ENCODE measurements at places on chromosomes 7 and 10.

- no peak for DNase-seq
Measured at GRCh38 chr7:25900877-25901276, 251.1 kb upstream of the NFE2L3 start.

DNA sequence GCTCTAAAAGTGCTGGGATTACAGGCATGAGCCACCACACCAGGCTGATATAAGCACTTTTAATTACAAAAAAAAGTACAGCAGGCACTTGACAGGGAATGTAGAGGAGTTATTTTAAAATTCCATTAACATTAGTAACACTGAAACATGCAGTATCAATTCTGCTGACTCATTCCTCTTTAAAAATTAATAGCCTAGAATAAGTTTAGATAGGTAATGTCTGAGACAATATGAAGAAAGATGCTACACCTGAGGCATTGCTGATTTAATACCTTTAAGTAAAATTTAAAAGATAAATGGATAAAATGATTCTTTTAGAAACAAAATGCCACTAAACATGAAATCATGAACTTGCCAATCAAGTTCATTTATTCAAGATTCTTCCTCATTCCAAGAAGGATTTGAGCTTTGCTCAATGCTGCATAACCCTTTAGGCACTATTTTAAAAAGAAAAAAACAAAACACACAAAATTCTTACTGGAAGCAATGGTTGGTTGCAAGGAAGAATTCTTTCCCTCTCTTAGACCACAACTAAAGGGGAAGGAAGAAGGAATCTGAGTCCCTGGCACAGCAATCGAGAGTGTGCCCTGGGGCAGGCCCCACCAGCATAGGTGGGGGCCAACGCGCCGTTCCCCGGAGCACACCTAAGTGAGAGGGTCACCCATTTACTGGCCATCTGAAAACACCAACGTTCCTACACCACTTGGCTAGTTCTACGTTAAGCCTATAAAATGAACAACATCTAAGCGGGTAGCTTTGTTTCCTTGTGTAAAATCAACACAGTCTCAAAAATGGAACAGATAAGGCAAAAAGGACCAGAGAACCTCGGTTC, 26.6 kb downstream of the ESYT2 start:
- DNase-seq = no peak

DNA sequence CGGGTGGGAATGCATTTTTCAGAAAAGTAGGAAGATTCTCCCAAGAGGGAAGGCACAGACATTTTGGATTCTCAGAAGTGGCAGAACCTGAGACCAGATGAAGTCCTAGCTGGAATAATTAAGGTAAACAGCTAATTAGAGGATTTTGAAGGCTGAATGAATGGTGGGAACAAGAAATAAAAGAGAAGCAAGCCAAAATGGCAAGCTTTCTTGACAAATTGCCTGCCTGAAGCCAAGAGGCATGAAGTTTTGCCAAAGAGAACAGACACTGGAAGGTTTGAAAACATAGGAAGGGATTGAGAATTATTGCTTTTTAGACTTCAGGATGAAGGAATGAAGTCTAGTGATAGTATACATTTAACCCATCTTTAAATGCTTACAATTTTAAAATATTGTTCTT, 115.0 kb upstream of the SEM1 start:
- no peak for DNase-seq

DNA sequence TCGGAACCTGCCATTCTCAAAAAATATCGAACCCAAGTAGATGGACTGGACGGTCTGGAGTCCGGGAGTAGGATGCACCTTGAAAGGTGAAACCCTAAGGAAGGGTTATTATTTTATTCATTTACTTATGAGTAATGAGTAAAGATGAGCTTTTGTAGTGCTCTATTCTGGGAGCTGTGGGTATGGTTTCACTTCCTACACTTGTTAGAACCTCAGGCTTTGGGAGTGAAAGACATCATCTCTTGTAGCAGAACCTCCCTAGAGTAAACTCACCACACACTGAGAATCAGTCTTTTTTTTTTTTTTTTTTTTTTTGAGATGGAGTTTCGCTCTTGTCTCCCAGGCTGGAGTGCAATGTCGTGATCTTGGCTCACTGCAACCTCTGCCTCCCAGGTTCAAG, 389.4 kb upstream of the AUTS2 start:
- no peak for DNase-seq

- no peak for DNase-seq
Measured at GRCh38 chr7:31707089-31707488, 20.1 kb downstream of the PPP1R17 start.

GRCh38 chr10:77667426-77668324, 30.1 kb upstream of the KCNMA1 start:
- DNase-seq = no peak

GRCh38 chr10:44575601-44576380, 190.9 kb upstream of the CXCL12 start:
- no peak for DNase-seq

DNA sequence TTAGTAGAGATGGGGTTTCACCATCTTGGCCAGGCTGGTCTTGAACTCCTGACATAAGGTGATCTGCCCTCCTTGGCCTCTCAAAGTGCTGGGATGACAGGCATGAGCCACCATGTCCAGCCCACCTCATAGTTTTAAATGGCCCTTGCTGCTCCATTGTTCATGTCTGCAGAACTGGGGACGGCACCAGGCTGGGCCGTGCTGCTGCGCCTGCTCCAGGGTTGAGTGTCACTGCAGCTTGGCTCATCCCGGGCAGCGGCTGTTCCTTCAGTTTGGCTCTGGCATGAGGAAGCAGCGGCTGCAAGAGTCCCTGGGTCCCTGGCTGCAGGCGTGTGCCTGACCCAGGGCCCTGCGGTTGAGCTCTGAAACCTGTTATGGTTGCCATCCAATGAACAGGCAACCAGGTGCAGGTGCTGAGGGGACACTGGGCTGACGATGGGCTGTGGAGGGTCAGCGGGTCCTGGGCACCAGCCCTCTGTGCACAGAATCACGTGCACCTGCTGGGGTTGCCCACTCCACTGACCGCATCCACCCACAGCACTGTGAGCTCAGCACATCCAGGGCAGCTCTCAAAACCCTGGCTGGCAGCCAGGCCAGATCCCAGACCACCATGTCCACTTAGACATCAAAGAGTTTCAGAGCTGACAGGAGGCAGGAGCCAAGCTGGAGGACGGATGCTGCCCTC, 70.2 kb upstream of the PPP2R2D start:
- DNase-seq = no peak

- no peak for DNase-seq
Measured at GRCh38 chr10:33233221-33233620, 101.2 kb downstream of the NRP1 start.

- no peak for DNase-seq
Measured at GRCh38 chr10:48903151-48903550, 36.5 kb downstream of the LRRC18 start.

GRCh38 chr7:146175716-146176115, 59.1 kb downstream of the CNTNAP2 start:
- DNase-seq = no peak

DNA sequence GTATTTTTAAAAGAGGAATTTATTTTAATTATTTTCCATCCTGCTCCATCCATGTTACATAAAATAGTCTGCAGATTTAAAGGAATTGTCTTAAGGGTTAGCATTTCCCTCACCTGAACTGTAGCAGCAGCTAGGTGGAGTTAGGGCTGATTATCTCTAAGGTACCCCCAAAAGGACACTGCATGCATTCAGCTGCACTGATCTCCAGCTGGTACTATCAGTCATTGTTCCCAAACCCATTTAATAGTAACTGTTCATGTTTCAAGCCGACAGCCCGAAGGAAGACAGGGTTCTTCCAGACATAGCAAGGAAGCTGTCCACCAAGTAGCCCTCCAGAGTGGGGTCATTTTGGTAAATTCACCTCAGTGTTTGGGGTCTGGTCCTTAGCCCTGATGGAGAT, 48.7 kb downstream of the FAM171A1 start:
- DNase-seq = no peak

DNA sequence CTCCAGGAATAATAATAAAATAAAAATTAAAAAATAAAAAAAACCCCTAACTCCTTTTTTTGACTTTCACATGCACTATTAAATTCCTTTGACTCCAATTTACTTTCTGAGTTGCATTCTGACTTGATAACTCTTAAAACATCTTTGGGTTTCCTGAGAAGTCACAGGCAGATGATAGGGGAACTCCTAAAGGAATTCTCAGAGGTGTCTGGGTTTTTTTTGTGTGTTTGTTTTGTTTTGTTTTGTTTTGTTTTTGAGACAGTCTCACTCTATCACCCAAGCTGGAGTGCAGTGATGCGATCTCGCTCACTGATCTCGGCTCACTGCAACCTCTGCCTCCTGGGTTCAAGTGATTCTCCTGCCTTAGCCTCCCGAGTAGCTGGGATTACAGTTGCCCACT, 52.7 kb upstream of the APBB1IP start:
- DNase-seq = no peak

- no peak for DNase-seq
Measured at GRCh38 chr7:148146346-148146745, 444.2 kb upstream of the C7orf33 start.
